GDM1 (cell line): ENCODE measurements at places on chromosomes 5 and 9.

GRCh38 chr5:155380480-155380879, 366.9 kb downstream of the KIF4B start:
- DNase-seq: no peak

GRCh38 chr5:157516006-157516405, 56.0 kb downstream of the NIPAL4 start:
- no peak for DNase-seq

GRCh38 chr9:120152295-120152694, 427.7 kb downstream of the CDK5RAP2 start:
- DNase-seq: no peak

DNA sequence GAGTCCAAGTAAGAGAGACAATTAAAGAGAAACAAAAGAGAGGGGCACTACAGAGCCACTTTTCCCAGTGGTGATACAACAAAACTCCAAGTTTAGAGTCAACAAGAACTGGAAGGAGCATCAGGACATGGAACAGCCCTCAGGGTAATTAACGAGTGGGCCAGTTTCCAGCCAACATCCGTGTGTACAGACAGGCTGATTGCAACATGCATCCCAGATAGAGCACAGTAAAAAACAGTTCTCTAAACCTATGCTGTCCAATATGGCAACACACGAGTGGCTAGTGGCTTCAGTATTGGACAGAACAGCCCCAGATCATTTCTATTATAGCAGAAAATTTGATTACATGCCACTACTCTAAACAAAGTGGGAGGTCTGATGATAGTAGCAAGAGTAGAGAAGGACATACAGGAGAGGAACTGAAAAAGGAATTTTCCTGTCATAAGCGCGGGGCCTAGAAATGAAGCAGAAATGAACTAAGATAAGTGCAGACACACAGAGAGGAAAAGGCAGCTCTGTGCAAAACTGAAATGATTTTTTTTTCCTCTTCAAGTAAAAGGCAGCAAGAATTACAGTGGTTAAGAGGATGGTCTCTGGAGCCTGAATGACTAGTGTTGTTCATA, 175.6 kb upstream of the CCNG1 start:
- DNase-seq: no peak

DNA sequence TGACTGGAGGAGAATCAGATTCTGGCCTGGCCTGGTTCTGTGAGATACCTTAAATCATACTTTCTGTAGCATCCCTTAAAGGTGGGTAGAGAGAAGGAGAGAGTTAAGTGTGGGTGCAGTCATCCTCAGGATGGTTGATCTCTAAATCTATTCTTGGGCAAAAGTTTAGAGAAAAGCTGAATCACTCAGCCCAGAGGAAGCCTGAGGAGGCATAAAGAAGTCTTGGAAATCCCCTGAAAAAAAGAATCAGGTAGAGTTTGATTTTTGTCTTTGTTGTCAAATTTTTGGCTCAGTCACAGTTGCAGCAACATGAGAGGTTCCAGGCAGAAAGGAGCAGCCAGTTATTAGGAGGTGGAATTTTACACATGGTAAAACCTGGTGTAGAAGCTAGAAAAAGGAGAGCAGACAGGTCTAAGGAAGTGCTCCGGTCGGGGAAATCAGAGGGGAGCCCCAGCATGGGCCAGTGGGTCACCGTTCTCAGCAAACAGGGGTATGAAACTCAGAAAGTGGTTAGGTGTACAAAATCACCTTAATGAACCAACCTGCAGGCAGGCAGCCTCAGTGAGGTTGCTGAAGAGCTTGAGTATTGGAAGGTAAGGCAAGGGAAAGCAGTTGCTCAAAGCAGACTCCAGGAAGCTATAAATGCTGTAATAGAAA, 116.2 kb upstream of the CNTLN start:
- DNase-seq: no peak
